ENCODE measurements at places on chromosomes 7 and 10. TPM values are rescaled to one million over a fixed set of nuclear protein-coding genes. Genes with fewer than 3 reads are reported as not detected.

- H3K27ac ChIP-seq, result no peak overlapping the region
- H3K36me3 ChIP-seq, result no peaks in the 10 kb centered on the region
- no peaks in the 10 kb centered on the region for H3K4me1 ChIP-seq
- no peak for DNase-seq
Observed at GRCh38 chr7:115066634-115067033, 144.7 kb downstream of the MDFIC start.

DNA sequence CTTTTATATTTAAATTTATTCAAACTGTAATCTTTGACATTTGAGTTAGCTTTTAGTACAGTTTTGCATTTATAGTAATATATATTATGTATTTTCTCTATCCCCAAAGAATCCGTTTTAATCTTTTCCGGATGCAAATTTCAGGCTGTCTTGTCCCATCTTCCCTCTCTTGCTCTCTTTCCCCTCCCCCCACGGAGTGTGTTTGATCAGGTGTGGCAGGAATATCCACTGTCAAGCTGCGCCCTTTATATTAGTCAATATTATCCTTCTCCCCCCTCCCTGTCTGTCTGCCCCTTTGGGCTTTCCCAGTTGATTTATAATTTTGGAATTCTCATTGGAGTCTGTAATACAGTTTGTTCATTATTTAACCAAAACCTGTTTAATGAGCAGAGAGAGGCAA, 19.0 kb downstream of the GBF1 start:
- H3K4me1 ChIP-seq, result no peaks in the 10 kb centered on the region
- no peaks in the 10 kb centered on the region for H3K27me3 ChIP-seq
- peaks cover 6% of the 10 kb centered on the region for H3K36me3 ChIP-seq
- no peak for DNase-seq

GRCh38 chr7:69757981-69758430, 159.7 kb downstream of the AUTS2 start:
- H3K36me3 ChIP-seq, result no peaks in the 10 kb centered on the region
- peaks cover 46% of the 10 kb centered on the region for H3K4me1 ChIP-seq
- no peak for DNase-seq
- no peak overlapping the region for H3K4me3 ChIP-seq

GRCh38 chr7:76225379-76225778, 23.7 kb downstream of the SRRM3 start:
- no peak overlapping the region for H3K27ac ChIP-seq
- H3K27me3 ChIP-seq, result peaks cover 7% of the 10 kb centered on the region
- no peaks in the 10 kb centered on the region for H3K36me3 ChIP-seq
- DNase-seq, result peak; percentile 88
- H3K4me1 ChIP-seq, result peaks cover 5% of the 10 kb centered on the region

- no peaks in the 10 kb centered on the region for H3K27me3 ChIP-seq
- H3K36me3 ChIP-seq, result no peaks in the 10 kb centered on the region
- no peak overlapping the region for H3K4me3 ChIP-seq
- no peak for DNase-seq
Observed at GRCh38 chr10:69885379-69886013, 83.8 kb downstream of the COL13A1 start.

- no peaks in the 10 kb centered on the region for H3K36me3 ChIP-seq
- H3K27ac ChIP-seq, result no peak overlapping the region
- H3K27me3 ChIP-seq, result peaks cover 8% of the 10 kb centered on the region
- DNase-seq, result no peak
Observed at GRCh38 chr10:36182606-36183005, 540.5 kb upstream of the FZD8 start.

GRCh38 chr7:69599955-69600709, 1.9 kb downstream of the AUTS2 start:
- no peak overlapping the region for H3K27ac ChIP-seq
- no peaks in the 10 kb centered on the region for H3K36me3 ChIP-seq
- peaks cover 80% of the 10 kb centered on the region for H3K27me3 ChIP-seq
- H3K4me3 ChIP-seq, result peak overlapping the region; percentile 99
- DNase-seq, result peak; percentile 50
- H3K4me1 ChIP-seq, result peaks cover 12% of the 10 kb centered on the region

DNA sequence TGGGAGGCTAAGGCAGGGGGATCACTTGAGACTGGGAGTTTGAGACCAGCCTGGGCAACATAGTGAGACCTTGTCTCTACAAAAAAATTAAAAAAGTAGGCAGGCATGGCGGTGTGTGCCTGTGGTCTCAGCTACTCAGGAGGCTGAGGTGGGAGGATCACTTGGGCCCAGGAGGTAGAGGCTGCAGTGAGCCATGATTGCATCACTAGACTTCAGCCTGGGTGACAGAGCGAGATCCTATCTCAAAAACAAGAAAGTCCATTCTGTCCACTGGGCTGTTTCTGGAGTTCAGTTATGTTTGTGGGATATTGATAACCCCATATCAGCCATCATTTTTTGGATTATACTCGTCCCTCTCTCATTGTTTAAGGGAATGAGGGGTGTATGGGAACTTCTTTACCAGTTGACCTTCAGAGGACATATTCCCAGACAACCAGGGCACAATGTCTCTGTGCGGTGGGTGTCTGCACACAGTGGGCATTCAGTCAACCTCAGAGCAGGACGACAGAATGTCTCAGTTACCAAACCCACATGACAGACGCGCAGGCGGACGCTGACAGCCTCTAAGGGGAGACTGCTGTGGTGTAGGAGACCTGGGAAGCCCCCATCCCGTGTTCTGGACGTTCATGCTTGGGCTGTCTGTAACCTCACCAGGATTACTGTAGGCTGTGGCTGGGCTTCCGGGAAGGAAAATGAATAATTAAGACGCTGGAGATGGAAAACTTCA, 69.4 kb downstream of the CARD11 start:
- H3K4me1 ChIP-seq, result peaks cover 7% of the 10 kb centered on the region
- no peak overlapping the region for H3K4me3 ChIP-seq
- H3K27me3 ChIP-seq, result no peaks in the 10 kb centered on the region
- no peak for DNase-seq

DNA sequence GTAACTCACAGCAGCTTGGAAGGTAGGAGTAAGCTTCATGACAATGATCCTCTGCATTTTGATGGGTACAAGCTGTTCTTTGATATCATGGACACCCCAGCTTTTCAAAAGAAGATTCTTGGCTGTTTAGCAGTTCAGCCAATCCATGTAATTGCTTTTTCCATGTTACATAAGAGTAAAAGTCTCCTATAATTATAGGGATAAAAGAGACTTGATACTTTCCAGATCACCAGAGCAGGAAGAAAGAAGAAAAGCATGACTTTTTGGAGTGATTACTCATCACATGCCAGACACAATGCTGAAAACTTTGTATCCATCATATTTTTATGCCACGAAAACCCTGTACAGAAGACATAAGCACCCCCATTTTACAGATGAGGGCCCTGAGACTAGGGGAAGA, 1049.7 kb downstream of the NRG3 start:
- no peak overlapping the region for H3K27ac ChIP-seq
- no peak overlapping the region for H3K4me3 ChIP-seq
- DNase-seq, result no peak
- no peaks in the 10 kb centered on the region for H3K4me1 ChIP-seq

DNA sequence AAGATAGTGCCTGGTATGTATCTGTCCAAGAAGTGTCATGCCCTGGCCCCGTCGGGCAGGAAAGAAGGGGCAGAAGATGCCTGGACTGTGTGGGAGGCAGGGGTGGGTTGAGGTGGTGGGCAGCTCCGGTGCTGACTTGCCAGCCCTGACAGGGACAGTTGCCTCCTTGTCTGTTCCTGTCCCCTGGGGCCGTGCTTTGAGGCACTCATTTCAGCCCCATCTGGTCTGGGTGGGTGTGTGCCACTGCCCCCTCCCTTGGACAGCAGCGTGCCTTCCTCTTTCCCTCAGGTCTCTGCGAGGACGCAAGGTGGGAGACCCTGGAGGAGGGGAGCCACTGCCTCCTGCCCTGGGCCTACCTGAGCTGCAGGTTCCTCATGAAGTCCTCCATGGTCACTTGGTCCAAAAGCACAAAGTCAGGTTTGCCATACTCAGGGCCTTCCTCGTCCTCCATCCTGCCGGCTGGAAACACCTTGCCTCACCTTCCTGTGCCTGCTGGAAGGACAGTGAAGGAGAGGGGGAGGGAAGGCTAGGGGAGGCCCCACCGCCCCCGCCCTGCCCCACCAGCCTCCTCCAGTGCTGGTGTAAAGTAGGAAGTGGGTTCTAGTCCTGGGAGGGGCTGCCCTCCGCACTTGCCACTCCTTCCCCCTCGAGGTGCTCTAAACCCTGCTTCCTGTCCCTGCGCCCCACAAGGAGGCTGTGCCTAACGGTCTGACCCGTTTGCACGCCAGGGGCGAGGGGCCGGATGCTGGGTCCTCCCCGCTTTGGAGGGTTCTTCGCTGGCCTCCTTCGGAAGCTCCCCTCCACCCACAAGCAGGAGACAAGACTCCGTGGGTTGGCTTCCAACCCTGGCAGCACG, at the start of gene MYO1G:
MYO1G (minus strand) TSS at position 505 of the 856 bp plus-strand sequence; CDS start at position 451, 54 bp downstream.
- H3K36me3 ChIP-seq, result peaks cover 7% of the 10 kb centered on the region
- no peak within 1 kb of the TSS for H3K4me3 ChIP-seq
- H3K4me1 ChIP-seq, result no peaks in the 10 kb centered on the region
- DNase-seq, result no peak
- no peaks in the 10 kb centered on the region for H3K27me3 ChIP-seq

DNA sequence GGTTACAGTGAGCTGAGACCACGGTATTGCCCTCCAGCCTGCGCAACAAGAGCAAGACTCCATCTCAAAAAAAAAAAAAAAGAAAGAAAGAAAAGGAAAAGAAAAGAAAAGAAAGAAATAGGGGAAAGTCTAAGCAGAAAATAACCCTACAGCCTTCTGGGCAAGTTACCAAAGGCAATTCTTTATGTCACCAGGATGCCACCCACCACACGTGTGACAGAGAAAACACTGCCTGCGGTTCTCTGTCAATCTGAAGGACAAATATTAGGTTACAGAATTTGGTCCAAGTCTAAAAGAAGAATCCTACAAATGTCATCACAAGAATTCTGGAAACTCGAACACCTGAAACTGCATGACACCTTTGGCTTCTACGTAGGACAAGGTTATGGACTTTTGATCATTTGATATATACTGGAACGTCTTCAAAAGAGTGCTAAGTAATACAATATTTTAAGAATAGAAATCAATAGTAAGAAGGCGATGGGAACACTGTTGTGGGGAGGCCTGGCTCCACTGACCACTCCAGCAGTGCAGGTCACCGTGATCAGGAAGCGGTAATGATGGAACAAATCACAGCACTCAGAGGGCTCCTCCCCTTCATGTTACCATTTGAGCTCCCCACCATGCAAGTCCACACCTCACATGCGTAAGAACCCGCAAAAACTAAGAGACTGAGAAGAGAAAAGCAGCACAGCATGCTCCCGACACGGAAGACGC, 75.8 kb downstream of the MAD1L1 start:
- no peak for DNase-seq
- H3K27ac ChIP-seq, result no peak overlapping the region
- no peaks in the 10 kb centered on the region for H3K27me3 ChIP-seq
- H3K36me3 ChIP-seq, result no peaks in the 10 kb centered on the region

DNA sequence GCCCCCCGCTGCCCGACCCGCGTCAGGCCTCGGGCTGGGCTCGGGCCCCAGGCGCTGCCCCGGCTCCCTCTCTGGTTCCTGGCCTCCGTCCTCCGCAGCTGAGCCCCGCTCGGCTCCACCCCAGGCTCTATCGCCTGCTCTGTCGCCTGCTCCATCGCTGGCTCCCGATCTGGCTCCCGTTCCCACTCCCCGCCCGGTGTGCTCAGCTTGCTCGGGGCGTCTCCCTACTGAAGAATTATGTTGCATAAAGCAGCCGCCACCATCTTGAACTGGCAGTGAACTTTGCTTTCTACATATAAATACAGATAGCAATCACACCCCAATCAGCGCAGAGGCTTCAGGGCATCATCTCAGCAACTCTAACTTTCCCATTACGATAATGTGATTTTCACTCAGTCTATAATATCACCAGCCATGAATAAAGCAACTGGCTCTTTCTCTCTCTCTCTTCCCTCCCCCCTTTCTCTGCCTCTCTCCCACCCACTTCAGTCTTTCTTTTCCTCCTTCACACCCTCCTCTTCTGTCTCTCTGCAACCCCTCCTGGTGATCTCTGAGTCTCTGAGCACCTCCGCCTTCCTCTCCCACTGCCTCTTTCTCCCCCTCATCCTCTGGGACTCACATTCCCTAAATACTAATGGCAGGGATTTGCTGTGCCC, 43.3 kb upstream of the BTRC start:
- DNase-seq, result no peak
- H3K4me3 ChIP-seq, result peak overlapping the region; percentile 31
- peaks cover 2% of the 10 kb centered on the region for H3K27me3 ChIP-seq

DNA sequence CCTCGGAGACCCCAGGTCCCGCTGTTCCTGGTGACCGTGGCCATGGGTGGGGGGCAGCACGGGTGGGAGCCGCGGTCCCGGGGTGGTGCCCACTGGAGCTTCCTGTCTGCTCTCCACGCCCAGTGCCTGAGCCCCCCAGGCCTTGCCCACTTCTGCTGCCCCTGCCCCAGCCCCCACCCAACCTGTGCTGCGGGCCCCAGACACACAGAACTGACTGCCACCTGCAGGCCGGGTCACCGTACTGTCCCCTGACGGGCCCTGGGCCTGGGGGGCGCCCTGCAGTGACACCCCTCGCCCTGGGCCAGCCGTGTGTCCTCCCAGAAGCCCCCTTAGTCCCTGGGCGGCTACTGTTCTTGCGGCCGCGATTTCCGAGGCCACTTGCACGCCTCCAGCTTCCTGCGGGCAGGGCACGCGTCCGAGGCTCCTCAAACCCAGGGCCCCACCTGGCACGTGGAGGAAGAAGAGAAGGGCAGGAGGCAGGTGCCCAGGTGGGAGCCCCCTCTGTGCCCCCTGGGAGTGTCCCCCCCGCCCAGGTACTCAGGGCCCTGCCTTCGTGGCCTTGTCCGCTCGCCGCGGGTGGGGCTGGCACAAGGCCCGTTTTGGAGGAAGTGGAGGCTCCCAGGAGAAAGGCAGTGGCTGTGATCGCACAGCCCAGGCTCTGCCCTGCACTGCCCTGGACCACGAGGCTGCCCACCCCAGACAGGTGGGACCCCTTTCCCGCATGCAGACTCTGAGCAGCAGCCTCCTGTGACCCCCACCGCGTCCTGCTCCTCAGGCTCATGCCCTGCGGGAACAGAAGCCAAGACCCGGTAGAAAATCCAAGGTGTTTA, 10.4 kb downstream of the TMEM184A start:
- no peaks in the 10 kb centered on the region for H3K27me3 ChIP-seq
- H3K36me3 ChIP-seq, result no peaks in the 10 kb centered on the region
- no peak overlapping the region for H3K4me3 ChIP-seq
- no peaks in the 10 kb centered on the region for H3K4me1 ChIP-seq

GRCh38 chr7:130418306-130418705, 22.5 kb downstream of the CEP41 start:
- H3K27me3 ChIP-seq, result no peaks in the 10 kb centered on the region
- no peak overlapping the region for H3K4me3 ChIP-seq
- H3K27ac ChIP-seq, result no peak overlapping the region
- H3K4me1 ChIP-seq, result peaks cover 41% of the 10 kb centered on the region

The VWDE gene
- 9.8 TPM for total RNA-seq

The OPN1SW gene
- total RNA-seq, result 0.46 TPM

The CPA5 gene
- total RNA-seq, result not detected
